ENCODE measurements at places on chromosomes 2 and 18. TPM values are rescaled to one million over a fixed set of nuclear protein-coding genes. Genes with fewer than 3 reads are reported as not detected.

DNA sequence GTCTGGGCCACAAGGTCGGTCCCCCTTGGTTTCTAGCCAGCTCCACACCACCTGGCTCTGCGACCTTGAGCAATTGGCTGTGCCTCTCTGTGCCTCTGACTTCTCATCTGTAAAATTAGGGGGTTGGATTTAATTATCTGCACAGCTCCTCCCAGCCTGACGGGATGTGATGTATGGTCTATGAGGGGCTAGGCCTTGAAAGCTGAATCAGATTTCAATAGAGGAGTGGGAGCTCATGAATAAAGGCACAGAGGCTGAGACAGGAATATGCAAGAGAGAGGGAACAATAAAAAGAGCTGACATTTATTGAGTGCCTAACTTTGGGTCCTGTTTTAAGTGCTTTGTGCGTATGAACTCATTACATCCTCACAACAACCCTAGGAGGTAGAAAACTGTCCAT is 104.7 kb downstream of the ALK start:
- H3K4me3 ChIP-seq, result no peak overlapping the region
- peaks cover 9% of the 10 kb centered on the region for H3K27me3 ChIP-seq
- H3K27ac ChIP-seq, result no peak overlapping the region
- DNase-seq, result no peak

TGIF1 gene
- total RNA-seq, result 43.9 TPM

DNA sequence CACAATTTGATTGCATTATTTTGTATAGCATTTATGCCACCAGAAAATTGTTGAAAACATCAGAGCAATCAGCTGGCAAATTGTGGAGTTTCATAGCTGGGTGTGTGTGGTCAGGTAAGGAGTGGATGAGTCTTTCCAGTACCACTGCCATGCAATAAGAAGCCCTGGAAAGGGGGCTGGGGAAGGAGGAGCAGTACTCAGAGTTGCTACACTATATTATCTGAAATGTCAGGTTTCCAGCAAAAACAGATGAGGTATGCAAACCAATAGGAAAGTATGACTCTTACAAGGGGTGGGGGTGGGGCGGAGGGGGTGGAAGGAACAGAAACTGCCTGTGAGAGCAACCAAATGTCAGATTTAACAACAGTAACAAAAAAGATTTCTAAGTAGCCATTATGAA is 112.2 kb downstream of the SOS1 start:
- peaks cover 6% of the 10 kb centered on the region for H3K4me1 ChIP-seq
- H3K27me3 ChIP-seq, result no peaks in the 10 kb centered on the region
- no peak overlapping the region for H3K4me3 ChIP-seq

DNA sequence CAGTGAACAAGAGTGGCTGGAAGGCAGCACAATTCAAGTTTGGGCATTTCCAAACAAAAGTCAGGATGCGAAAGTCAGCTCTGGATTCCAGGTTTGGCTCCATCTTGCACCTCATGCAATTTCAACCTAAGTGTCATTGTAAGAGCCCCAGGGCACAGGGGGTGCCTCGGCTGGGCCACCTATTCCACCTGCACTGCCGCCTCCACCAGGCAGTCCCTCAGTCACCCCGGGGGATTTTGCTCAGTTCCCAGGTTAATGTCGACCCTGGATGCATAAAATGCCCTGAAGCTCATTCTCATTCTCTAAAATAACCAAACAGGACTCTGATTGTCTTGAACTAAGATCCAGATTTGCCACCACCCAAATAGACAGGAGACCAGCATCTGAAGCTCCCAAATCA is 77.6 kb downstream of the EDAR start:
- DNase-seq, result no peak
- H3K4me3 ChIP-seq, result no peak overlapping the region
- peaks cover 42% of the 10 kb centered on the region for H3K27me3 ChIP-seq
- H3K27ac ChIP-seq, result no peak overlapping the region
- no peaks in the 10 kb centered on the region for H3K4me1 ChIP-seq

DNA sequence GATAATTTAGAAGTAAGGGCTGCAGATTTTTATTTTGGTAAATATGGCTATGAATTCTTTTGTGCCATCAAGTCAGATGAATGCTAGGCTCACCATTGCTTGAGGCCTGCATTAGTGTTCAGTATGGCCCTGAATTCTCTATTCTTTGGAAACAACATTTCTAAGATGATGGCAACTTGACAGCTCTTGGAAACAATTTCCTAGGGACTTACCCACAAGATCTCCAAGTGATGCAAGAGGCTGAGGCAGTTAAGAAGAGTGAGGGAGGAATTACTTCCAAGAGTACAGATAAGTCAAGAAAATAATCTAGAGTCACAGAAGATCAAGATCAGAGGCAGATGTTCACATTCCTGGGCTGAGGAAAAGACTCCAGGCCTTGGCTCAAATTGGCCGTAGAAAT is 129.1 kb downstream of the NRP2 start:
- peaks cover 19% of the 10 kb centered on the region for H3K27me3 ChIP-seq
- H3K36me3 ChIP-seq, result no peaks in the 10 kb centered on the region
- no peak for DNase-seq
- H3K4me3 ChIP-seq, result no peak overlapping the region
- no peaks in the 10 kb centered on the region for H3K4me1 ChIP-seq

BOLL gene
- total RNA-seq, result not detected

GRCh38 chr2:46434851-46435273 is 44.5 kb upstream of the TMEM247 start:
- H3K4me3 ChIP-seq, result peak overlapping the region; percentile 13
- DNase-seq, result peak; percentile 51
- H3K4me1 ChIP-seq, result peaks cover 56% of the 10 kb centered on the region
- peaks cover 2% of the 10 kb centered on the region for H3K27me3 ChIP-seq
- peak overlapping the region; percentile 42 for H3K27ac ChIP-seq
- H3K36me3 ChIP-seq, result peaks cover 4% of the 10 kb centered on the region

DNA sequence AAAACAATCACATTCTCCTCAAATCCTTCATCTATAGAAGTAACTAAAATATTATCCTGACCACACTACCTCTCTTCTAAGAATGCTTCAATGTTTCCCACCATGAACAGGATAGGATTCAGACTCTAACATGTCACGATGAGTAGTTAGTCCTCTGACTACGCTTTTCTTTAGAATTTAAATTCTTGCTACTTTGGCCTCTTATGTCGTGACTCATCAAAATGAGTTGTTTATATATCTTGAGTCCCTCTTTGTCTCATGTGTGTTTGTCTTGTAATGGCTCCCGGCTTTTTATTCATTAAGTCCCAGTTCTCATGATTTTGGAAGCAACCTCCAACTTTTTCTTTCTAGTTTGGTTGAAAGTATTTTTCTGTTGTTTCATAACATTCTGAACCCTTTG is 1289.2 kb downstream of the DSC3 start:
- no peaks in the 10 kb centered on the region for H3K27me3 ChIP-seq
- DNase-seq, result peak; percentile 49
- peak overlapping the region; percentile 40 for H3K4me3 ChIP-seq
- no peaks in the 10 kb centered on the region for H3K36me3 ChIP-seq
- H3K4me1 ChIP-seq, result peaks cover 46% of the 10 kb centered on the region

DSC2 gene
- not detected for total RNA-seq

DNA sequence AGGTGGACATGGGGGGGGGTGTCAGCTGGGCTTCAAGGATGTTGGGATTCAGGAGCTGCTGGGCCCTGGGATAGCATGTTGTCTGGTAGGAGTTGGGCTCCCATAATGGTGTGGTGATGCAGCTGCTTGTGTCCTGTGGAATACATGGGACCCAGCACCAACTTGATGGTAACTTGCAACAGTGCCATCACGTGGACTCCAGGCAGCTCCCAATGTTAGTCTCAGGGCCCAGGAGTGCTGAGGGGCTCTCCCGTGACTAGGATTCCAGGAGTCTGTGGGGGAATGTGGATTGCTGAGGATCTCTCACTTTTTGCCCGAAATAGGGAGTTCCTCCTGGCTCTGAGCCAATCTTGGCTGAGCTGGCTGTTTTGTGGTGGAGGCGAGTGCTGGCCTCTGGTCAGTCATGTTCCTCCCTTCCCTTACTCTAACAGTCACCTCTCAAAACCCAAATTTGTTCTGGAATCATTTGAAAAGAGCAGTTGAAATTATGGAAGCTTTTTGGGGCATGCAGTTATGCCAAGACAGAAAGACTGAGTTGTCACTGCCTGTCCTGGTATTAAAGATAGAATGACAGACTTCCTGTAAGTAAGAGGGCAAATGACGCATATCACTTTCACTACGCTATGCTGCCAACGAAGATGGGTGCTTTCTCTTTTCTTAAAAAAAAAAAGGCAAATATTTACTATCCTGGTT is 607.1 kb downstream of the ADCYAP1 start:
- H3K36me3 ChIP-seq, result no peaks in the 10 kb centered on the region
- DNase-seq, result no peak
- no peaks in the 10 kb centered on the region for H3K4me1 ChIP-seq
- no peaks in the 10 kb centered on the region for H3K27me3 ChIP-seq
- no peak overlapping the region for H3K27ac ChIP-seq

- H3K27ac ChIP-seq, result peak overlapping the region; percentile 37
- H3K27me3 ChIP-seq, result no peaks in the 10 kb centered on the region
Measured at GRCh38 chr2:215850380-215850779, 163.0 kb downstream of the MREG start.

CNGA3 gene
- total RNA-seq, result 0.87 TPM

DNA sequence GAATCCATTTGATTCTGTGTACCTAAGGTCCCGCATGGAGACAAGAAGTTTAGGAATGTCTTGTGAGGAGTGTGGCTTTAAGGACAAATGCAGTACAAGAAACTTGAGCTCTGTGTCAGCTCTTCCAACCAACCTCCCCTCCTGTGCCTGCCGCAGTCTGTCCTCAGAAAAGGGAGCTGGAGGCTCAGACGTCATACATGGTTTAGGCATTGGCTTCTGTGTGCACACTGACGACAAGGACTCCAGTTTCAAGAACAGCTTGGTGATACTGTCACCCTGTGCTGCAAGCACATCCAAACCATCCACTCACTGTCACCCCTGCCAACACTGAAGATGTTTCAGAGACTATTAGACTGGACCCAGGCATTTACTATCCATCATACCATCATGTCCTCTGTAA is 470.4 kb downstream of the IRS1 start:
- no peaks in the 10 kb centered on the region for H3K4me1 ChIP-seq
- H3K27me3 ChIP-seq, result no peaks in the 10 kb centered on the region
- no peak for DNase-seq
- no peaks in the 10 kb centered on the region for H3K36me3 ChIP-seq
- no peak overlapping the region for H3K4me3 ChIP-seq

GRCh38 chr2:54528311-54528955 is 72.3 kb downstream of the SPTBN1 start:
- no peak for DNase-seq
- peak overlapping the region; percentile 20 for H3K27ac ChIP-seq
- H3K4me1 ChIP-seq, result peaks cover 72% of the 10 kb centered on the region
- no peak overlapping the region for H3K4me3 ChIP-seq
- H3K27me3 ChIP-seq, result no peaks in the 10 kb centered on the region
- peaks cover 50% of the 10 kb centered on the region for H3K36me3 ChIP-seq

GRCh38 chr2:111617299-111618225 is 266.4 kb downstream of the ANAPC1 start:
- H3K4me1 ChIP-seq, result peaks cover 29% of the 10 kb centered on the region
- peak; percentile 21 for DNase-seq
- no peaks in the 10 kb centered on the region for H3K36me3 ChIP-seq
- peaks cover 2% of the 10 kb centered on the region for H3K27me3 ChIP-seq

WDCP gene
- total RNA-seq, result 18.9 TPM

- no peaks in the 10 kb centered on the region for H3K27me3 ChIP-seq
- H3K36me3 ChIP-seq, result peaks cover 6% of the 10 kb centered on the region
- no peaks in the 10 kb centered on the region for H3K4me1 ChIP-seq
Measured at GRCh38 chr18:71077451-71077850, 788.6 kb downstream of the SOCS6 start.

TACR1 gene
- total RNA-seq, result not detected

TCF7L1 gene
- total RNA-seq, result 2.6 TPM

DNA sequence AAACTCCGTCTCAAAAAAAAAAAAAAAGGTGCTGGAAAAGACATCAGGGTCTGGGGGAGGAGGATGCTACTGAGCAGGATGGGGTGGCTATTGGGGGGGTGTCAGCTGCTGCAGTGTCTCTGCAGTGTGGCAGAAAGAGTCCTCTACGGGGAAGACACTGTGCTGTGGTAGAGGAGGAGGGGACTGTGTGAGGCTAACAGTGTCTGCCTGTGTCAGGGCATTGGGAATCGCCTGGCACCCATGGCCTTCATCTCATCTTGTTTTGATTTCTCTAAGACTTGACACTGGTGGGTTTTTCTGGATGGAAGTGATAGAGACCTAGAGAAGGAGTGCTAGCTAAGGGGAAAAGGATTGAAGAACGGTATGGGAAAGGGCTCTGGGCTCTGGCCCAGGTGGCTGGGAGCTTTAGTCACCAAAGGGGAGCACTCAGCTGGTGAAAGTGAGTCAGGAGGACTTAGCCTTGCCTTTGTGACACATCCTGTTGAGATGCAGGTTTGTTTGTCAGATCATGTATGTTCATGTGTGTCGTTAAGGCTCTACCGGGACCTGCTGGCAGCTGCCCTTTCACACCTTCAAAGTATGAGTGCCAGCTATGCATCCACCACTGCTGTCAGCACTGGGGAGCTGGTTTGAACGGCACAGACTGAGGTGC is 58.0 kb downstream of the FARP2 start:
- DNase-seq, result no peak
- H3K27me3 ChIP-seq, result no peaks in the 10 kb centered on the region
- H3K4me1 ChIP-seq, result peaks cover 24% of the 10 kb centered on the region
- peaks cover 38% of the 10 kb centered on the region for H3K36me3 ChIP-seq
- H3K27ac ChIP-seq, result no peak overlapping the region
- H3K4me3 ChIP-seq, result no peak overlapping the region

DNA sequence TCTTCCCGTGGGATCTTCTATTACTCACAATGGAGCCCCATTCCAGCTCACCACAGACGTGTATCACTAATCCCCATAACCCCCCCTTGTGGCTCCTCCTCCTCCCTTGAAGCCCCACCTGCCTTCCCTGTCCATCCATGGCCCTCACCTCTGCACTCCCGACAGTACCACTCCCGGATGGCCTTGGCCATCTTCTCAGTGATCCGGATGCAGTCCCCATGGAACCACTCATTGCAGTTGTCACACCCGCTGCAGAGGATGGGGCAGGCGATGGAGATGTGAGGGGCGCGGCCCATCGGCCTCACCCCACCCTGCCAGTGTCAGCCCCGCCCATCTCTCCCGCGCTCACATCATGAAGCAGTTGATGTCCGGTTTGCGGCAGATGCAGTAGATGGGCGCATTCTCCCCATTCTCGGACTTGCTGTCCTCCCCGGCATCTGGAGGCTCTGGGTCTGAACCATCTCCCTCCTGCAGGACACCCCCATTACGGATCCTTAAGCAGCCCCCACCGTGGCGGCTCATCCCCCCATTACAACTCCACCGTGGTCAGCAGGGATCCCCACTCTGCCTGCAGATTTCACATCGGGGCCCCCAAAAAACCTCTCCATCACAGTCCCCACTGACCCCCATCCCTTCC is 983 bp downstream of the CXXC1 start:
- peaks cover 7% of the 10 kb centered on the region for H3K27me3 ChIP-seq
- peak overlapping the region; percentile 100 for H3K4me3 ChIP-seq
- peak; percentile 38 for DNase-seq
- H3K27ac ChIP-seq, result peak overlapping the region; percentile 88
- peaks cover 40% of the 10 kb centered on the region for H3K36me3 ChIP-seq
- H3K4me1 ChIP-seq, result peaks cover 26% of the 10 kb centered on the region

XDH gene
- 1.4 TPM for total RNA-seq
